ENCODE measurements at places on chromosomes 2 and 18.

DNA sequence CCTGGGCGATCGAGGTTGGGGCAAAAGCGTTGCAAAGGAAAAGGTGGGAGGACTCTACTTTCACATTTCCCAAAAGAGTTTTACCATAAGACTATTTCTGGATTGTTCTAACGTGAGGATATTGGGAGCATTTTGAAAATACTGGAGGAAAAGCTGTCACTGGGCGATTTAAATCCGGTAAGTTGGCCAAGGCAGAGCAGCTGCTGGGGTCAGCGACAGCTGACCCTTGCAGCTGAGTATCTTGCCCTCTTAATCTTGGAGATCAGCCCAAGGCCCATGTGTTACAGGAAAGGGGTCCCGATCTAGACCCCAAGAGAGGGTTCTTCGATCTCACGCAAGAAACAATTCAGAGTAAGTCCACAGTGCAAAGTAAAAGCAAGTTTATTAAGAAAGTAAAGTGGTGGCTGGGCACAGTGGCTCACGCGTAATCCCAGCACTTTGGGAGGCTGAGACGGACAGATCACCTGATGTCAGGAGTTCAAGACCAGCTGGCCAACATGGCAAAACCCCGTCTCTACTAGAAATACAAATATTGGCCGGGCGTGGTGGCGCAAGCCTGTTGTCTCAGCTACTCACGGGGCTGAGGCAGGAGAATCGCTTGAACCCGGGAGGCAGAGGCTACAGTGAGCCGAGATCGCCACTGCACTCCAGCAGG, 964 bp upstream of the ST3GAL5 start:
- no peak for DNase-seq

GRCh38 chr18:53909668-53910067, 314.8 kb downstream of the MBD2 start:
- DNase-seq, result no peak

DNA sequence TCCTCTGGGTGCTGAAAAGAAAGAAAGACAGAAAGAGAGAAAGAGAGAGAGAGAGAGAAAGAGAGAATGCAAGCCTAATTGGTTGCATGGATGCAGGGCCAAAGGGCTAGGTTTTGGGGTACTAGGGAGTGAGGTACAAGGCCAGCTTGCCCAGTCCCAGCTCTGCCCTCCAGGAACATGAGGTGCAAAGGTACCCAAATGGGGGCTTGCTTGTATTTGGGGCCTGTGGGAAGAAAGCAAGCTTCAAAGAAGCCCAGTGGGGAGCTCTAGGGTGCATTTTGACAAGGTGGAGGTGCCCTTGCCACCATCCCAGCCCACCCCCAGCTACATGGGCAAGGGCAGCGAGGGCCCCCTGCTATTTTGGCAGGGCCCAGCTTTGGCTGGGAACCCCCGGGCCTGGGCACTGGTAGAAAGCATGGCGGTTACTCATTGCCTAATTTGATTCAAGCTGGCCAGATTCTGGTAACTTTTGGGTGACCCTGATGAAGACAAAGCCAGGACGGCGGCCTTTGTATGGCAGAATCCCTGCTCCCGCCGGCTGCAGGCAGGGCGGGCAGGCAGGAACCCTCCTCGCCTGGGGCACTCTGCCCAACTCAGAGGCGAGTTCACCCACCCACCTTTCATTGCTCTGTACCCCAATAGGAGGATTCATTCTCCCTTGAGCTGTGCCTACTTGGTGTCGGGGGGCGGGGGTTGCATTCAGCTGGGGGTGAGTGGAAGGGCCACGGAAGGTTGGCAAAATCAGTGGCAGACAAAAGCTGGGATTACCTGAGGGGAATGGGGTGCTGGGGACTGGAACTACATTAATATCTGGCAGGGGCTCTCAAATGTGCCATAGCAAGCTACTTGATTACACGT, 537 bp upstream of the HOXD4 start:
- no peak for DNase-seq

GRCh38 chr2:194822097-194822496, 834.9 kb upstream of the SLC39A10 start:
- no peak for DNase-seq

GRCh38 chr18:26511339-26512071, 36.8 kb downstream of the KCTD1 start:
- DNase-seq, result no peak

- DNase-seq, result no peak
Observed at GRCh38 chr2:227132986-227133385, 31.0 kb downstream of the COL4A4 start.

GRCh38 chr2:169301596-169302335, 60.6 kb downstream of the LRP2 start:
- DNase-seq, result no peak

GRCh38 chr2:104769096-104769495, 84.8 kb upstream of the POU3F3 start:
- no peak for DNase-seq

DNA sequence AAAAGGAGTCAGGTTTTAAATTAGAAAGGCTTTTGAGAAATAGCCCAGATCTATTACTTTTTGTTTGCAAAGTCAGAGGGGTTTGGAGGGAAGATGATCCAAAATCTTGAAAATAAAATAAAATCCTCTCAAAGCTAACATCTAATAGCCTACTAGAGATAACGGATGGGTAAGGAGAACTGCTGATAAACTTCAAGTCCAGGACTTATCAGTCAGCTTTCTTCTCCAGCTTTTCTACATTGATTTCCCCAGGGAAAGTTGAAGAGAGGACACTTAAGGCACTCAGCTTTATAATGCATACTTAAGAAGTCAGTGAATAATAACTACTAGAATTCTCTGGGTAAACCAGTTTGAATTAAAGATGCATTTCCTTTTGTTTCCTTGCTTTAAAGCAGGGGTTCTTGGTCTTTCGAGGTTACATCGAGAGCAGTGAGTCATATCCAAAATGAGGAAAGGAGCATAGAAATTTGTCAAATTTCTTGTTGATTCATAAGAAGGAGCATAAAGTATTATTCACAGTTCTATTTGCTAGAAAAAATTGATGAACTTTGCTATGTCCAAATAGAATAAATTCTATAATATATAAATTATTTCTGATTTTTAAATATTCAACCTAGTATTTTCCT, 43.2 kb upstream of the ITPRID2 start:
- DNase-seq, result no peak

- DNase-seq, result no peak
Observed at GRCh38 chr2:25711675-25712354, 38.4 kb upstream of the DTNB start.

DNA sequence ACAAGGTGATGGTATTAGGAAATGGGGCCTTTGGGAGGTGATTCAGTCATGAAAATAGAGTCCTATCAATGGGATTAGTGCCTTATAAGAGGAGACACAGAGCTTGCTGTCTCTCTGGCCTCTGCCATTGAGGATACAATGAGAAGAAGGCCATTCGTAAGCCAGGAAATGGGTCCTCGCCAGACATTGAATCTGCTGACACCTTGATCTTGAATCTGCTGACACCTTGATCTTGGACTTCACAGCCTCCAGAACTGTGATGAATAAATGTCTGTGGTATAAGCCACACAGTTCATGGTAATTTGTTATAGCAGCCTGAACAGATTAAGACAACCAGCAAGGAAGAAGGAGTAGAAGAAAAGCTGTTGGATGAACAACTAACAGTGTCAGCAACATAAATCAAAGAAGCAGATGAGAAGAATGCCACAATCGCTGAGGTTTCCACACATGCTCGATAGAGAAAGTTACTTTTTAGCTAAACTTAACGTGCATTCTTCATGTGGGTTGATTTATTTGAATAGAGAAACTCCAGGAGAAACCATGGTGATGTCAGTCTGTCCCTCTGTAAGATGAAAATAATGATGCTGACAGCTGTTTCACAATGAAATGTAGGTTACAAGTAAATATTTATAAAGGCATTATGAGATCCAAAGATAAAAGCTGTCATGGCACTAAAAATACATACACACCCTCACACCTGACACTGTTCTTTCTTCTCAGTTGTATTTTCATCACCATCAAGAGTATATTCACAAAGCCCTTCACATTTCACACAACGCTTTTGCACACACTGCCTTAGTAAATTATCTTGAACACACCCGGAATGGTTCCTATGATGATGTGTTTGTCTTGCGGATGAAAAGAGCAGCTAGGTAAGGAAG, 153.7 kb upstream of the NCK2 start:
- DNase-seq, result no peak

- DNase-seq, result no peak
Observed at GRCh38 chr2:121565389-121566250, 34.9 kb downstream of the RNU4ATAC start.

DNA sequence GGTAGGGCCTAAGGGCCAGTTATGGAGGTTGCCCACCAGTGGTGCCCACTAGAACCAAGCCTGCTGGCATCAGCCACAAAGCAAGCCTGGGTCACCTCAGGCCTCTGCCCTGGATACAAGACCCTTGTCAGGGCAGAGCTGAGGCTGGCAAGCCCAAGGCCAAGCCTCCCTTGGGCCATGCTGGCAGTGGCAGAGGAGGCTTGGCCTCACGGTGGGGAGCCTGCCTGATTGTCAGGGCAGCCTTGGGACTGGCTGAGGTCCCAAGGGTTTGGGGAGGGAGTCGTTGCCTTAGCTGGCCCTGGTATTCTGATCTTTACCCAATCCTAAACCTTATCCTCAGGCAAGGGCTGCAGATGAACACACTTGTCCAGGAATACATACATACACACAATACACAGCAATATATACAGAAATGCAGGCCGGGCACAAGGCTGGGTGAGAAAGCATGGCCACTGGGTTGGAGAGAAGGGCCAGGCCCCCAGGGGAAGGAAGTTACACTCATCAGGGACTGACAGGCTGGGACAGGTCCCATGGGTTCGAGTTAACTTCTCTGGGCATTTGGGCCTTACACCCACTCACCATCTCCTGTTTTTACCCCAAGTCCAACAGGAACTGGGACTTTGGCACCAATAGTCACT, 21.0 kb downstream of the CCT7 start:
- DNase-seq, result no peak

DNA sequence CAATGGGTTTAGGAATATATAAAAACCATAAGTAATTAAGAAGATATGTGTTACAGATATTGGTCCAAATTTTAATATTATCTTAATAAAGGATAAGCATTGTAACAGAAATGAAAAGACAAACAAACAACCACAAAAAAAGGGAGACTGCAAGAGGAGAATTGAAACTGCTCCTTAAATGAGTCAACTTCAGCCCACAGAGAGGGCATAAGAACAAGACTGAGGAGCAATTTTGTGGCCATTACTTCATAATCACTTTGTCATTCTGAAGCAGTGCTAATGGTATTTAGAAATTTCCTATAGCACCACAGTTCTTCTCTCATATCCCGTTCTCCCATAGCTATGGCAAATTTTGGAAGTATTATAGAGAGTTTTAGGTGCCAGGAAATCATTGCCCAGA, 193.2 kb upstream of the HNMT start:
- no peak for DNase-seq

DNA sequence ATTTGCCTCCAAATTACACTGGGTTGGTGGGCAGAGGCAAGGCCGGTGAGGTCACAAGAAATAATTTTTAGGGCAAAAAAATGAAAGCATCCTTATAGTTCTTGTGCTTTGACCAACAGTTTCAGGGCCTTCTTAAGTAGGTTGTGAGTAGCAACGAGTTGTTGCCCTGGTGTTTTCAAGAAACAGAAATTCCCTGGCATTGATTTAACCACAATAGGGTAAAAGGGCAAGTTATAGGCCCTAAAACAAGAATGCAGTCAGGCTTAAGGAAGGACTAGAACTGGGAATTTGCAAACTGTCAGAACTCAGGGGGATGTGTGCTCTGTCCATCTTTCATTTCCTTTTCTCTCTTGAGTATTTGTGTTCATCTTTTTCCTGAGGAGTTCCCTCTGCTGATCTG, 46.1 kb upstream of the STPG4 start:
- DNase-seq, result no peak

DNA sequence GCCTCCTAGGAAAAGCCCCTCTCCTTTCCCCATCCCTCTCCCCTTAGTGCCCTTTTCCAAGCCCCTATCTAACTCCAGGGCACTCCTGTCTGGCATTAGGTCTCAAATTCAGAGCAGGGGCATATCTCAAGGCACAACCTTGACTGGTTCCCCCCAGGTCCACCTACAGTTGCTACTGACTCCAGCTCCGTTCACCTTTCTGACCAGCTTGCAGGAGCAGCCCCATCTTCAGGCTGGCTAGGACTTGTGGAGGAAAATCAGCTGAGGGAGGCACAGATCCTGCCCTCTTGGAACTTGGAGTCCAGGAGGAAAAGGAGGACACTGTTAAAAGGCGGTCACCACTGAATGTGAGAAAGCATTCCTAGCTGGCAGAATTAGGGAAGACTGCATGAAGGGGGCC, 152.4 kb downstream of the ZFP36L2 start:
- DNase-seq, result no peak

GRCh38 chr2:203534621-203535077, 452 bp downstream of the RAPH1 start:
- no peak for DNase-seq

GRCh38 chr2:206801418-206802189, 36.2 kb downstream of the FASTKD2 start:
- no peak for DNase-seq

GRCh38 chr18:34159691-34160185, 65.0 kb downstream of the NOL4 start:
- no peak for DNase-seq

DNA sequence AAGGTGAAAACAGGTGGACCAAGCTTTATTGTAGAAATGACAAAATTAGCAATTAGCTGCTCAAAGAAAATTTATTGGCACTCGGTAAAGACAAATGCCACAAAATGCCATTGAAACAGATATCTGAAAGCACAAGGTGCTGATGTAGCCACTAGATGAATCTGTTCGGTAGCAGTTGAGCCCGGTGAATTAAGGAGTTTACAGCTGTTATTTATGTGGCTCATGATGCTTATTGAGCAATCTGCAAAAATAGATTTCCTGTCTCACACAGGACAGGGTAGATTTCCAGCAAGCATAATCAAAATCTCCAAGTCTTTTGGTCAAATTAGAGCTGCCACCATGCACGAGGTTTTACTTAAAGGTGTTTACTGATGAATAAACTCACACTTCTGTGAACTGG, 182.2 kb downstream of the PPP1R1C start:
- DNase-seq, result no peak

GRCh38 chr2:218780851-218781690, 876 bp upstream of the CYP27A1 start:
- no peak for DNase-seq

DNA sequence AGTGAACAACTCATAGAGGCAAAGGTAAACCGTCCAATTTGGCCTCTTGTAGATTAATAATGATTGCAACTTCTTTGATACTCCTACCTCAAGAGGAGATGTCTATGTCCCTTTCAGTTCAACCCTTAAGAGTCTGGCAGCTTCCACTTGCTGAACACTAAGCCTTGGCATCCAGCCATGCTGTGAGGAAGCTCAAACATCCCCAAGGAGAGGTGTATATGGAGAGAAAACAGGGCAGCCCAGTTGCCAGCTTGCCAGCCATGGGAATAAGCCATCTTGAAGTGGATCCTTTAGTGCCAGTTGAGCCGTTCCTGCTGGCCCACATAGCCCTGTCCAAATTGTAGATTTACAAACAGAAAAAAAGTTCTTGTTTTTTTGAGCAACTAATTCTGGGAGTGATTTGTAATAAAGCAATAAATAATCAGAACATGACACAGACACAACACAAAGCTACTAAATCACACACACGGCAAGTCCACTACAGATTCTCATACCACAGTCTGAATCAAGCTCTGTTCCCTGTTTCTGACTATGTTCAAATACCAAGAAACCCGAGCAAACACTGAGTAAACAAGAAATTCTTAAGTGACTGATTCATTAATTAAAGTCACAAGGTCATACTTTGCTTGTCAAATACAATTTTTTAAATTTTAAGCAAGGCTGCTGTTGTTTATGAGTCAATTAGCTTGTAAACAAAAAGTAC, 96.1 kb downstream of the PID1 start:
- no peak for DNase-seq
